ENCODE measurements at places on chromosomes 7 and 10.

DNA sequence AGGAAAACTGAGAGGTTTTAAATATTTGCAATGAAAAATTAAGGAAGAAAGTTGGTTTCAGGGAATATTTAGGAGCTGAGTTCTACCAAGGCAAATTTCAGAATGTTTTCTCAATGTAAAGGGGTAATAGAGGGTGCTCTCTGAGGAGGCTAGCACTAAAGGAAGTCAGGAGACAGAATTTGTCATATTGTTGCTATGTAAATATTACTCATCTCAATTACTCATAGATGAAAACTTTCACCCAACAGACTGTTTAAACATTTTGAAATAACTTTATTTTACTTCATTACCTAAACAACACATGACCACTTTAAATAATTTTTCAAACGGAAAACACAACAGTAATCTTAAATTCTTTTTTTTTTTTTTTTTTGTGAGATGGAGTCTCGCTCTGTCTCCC lies 274.8 kb upstream of the NRG3 start:
- DNase-seq = no peak

DNA sequence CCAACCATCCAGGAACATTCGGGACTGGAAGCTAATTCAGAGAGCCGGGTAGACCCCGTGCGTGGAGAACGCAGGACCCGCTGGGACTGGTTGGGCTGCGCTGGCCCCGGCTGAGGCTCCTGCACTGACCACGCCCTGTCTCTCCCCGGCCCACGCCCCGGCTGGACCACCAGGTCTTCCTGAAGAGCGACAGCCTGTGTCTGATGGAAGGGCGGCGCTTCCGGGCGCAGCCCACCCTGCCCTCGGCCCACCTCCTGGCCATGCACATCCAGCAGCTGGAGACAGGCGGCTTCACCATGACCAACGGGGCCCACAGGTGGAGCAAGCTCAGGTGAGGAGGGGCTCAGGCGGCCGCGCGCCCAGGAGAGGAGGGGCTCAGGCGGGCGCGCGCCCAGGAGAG lies 10.2 kb upstream of the UTF1 start:
- DNase-seq = no peak

- no peak for DNase-seq
Measured at GRCh38 chr10:17836942-17837341, 27.8 kb downstream of the MRC1 start.

DNA sequence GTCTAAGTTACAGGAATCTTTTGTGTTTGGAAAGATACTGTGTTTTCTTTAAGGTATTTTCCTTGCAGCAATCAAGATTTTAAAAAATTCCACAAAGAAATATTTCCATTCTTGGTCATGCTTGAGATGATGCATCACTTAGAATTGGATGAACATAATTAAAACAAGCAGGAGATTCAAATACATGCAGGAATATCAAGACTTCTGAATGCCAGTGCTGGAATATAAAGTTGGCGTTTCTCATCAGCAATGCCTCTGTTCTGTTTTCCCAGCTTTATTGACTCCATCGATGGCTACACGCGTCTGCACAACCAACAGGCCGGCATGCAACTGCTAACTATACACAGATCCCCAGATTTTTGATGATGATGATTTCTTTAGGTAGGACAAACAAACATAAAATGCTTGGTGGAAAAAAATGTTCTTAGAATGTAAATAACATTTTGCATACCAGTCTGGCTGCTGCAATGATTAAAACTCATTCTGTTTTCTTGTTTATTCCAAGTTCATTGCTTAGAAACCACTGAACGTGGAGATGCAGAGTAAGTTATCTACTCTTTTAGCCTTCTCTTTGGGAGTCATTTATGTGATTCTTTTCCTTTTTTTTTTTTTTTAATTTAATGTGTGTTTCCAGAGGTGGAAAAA lies 91.3 kb upstream of the FAM171A1 start:
- DNase-seq = no peak

DNA sequence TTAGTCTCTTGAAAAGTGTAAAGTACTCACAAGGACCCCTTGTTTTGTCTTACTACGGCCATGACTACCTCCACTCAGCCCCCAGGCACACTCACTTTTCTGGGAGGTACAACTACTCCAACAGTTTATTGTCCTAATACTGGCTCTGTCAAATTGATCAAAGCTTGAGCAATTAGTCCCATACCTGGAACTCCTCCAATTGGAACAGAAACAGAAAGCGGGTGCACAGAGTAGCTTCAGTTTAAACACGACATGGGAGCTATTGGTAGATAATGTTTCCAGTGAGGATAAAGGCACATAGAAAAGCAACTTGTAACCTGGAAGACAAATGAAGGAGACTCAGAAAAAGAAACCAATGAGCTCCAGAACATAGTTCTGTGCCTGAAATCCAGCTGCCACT lies 7.7 kb upstream of the GPR37 start:
- no peak for DNase-seq

- DNase-seq = no peak
Measured at GRCh38 chr7:159139639-159140038, 5.0 kb downstream of the VIPR2 start.

DNA sequence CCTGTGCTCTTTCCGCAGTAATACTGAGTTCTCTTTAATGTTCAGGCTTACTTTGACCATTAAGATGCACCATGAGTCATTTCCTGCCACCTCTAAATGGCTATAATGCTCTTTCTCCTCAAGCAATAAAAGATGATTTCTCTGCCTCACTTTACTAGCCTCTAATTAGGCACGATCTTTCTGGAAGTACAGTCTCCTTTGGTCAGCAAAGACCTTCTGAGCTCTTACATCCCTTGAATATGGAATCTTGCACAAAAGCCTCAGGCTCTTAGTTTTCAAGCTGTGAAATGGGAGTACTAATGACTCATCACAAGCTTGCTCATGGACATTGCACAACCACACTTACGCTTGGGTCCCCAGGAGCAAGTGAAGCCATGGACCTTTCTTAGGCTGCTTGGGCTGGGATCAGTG lies 85.9 kb downstream of the FRMD4A start:
- DNase-seq = no peak

DNA sequence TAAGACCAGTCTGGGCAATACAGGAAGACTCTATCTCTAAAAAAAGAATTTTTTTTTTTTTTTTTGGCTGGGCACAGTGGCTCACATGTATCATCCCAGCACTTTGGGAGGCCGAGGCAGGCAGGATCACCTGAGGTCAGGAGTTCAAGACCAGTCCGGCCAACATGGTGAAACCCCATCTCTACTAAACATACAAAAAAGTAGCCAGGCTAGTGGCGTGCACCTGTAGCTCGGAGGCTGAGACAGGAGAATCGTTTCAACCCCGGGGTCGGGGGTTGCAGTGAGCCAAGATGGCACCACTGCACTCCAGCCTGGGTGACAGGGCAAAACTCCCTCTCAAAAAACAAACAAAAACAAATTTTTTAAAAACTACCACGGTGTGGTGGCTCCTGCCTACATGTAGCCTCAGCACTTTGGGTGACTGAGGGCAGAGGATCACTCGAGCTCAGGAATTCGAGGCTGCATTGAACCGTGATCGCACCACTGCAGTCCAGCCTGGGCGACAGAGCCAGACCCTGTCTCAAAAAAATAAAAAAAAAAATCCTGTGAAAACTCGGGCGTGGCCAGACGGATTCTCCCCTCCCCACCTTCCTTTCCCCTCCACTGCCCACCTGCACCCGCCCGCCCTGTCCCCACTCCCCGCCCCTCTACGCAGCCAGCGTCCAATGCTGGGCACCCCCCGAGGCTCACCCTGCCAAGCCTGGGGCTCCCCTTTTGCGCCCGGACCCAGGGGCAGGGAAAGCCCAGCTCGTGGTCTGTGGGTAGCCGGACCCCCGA lies 745 bp upstream of the ORAI2 start:
- DNase-seq = no peak

DNA sequence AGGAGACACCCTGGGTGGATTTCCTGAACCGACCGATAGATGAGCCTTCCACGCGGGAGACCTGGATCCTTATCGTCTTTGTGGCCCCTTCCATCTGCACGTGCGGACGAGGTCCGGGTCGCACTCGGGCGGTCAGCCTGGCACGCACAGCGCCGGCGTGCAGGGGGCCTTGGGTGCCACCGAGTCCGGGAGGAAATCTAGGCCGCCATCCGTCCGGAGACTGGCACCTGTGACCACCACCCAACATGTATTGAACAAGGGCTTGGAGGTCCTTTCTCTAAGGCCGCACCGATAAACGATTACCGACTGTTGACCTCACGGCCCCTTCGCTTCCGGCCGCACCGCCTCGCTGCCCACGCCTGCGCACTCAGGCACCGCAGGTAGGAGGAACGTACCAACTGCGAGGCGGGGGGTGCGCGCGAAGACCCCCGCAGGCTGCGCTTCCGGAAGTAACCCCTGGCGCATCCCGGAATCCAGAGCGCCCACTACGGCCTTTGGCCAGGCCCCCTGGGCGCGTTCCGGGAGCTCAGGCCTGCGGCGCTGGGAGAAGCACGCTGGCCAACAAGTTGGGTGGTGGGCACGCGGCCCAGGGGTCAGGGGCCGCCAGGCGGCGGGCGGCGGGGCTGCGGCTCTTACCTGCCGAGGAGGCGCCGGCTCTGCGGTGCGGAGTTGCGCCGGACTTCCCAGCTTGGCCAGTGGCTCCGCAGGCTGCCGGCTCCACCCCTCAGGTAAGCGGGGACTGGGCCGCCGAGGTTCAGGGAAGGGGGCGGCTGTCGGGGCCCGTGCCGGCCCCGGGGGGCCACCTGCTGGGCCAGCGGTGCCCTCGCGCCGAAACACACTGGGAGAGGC lies at the start of the genes ACTR3C and LRRC61:
TSS of gene ACTR3C (minus strand) at position 713 of the 849 bp plus-strand sequence. CDS start 28,249 bp downstream, outside the sequence.
TSS of gene LRRC61 (plus strand) at position 523 of the 849 bp plus-strand sequence. CDS start 13,507 bp downstream, outside the sequence.
- no peak for DNase-seq

- DNase-seq = no peak
Measured at GRCh38 chr10:131983780-131984179, 2.1 kb upstream of the BNIP3 start.

DNA sequence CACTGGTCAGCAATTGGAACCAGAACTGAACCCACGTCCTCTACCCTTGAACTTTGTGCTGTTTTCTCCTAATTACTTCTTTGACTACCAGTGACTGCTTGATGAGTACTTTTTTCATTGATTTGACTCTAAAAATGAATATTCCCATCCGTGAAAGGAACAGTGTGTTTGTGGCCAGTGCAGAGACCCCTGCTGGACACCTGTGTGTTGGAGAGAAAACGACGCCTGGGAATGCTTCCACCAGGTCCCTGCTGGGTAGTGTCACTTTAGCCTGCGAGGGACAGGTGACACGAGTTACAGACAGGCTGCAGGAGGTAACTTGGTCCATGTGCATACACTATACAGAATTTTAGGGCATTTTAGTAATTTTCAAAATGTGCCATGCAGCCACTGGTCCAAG lies 6.8 kb upstream of the GJD4 start:
- no peak for DNase-seq

GRCh38 chr7:100678291-100678984 lies 4.9 kb downstream of the GNB2 start:
- no peak for DNase-seq

DNA sequence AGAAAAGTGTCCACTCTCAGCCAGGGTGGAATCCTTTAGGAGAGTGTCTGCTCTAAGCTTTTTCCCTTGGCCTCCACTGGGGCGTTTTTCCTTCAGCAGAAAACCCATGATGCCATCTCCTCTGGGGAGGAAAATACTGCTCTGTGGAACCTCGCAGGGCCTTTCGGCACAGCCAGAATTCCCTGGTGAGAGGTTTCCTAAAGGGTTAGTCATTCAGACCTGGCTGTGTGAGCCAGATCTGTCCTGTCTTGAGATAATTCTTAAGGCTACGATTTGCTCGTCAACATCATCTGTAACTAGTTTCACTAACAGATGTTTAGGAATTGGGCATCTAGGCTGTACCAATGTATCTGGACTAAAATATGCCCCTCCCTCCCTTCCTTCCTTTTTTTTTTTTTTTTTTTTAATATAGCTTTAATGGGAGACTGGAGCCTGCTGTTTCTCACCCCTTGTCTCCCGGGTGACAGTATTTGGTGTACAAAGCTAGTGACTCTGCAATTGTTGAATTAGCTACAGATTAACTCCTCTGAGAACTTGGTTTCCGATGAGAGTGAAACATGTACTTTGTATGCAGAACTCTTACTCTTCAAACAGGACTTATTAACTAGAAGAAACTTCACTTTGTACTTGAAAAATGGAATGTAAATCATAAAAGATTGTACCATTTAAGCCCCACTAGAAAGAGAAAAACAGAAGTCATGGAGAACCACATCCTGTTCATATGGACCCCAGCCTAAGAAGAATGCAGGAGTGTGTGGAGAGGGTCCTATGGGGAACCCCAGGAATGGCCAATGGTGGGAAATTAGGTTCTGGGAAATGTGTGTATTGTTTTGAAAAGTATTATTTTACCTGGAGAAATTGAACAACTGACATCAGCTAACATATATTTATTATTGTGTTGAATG lies 230.9 kb downstream of the CAMK1D start:
- no peak for DNase-seq

DNA sequence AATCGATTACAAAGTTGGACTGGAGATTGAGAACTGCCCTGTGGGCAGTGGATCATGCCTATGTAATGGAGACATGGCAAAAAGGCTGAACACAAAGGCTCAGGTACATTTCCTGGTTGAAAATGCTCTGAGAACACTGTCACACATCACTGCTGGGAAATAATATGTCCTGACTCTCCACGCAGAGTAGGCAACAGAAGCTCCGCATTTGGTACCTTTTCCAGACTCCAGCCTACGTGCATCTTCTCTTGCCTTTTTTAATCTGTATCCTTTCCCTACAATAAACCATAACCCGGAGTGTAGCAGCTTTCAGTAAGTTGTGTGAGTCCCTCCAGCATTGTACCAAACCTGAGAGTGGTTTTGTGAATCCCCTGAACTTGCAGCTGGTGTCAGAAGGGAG lies 134.7 kb downstream of the SORBS1 start:
- no peak for DNase-seq

DNA sequence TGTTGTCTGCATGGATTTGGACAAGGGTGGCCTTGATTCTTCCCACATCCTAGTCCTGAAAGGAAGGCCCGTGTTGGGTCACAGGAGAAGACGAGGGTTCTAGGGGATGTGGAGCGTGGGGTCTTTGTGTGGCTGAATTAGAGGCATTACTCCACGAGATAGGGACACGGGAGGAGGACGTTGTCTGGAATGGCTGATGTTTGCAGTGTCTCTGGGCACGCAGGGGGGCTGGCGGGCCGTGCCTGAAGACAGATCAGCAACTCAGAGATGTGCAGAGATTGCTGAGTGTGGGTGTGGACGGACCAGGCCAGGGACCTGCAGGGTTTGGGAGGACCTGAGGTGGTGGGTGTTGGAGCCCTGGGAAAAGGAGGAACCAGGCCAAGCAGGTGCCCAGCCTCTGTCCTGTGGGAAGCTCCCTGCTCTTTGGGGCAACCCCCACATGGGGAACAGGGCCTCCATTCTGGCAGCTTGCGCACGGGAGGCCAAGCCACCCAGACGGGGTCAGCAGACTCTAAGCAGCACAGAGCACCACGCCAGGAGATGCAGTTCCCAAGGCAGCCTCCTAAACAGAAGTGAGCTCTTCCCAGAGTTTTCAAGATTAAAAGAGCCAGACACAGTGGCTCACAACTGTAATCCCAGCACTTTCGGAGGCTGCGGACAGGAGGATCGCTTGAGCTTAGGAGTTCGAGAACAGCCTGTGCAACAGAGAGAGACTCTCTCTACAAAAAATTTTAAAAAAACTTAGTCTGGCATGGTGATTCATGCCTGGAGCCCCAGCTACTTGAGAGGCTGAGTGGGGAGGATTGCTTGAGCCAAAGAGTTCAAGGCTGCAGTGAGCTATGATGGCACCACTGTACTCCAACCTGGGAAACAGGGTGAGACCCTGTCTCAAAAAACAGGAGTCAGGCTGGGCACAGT lies 71.0 kb upstream of the GTF2I start:
- no peak for DNase-seq
